ENCODE measurements at places on chromosomes 2 and 18.

- DNase-seq: no peak
Observed at GRCh38 chr2:223720367-223720766, 117.0 kb downstream of the AP1S3 start.

GRCh38 chr2:218806346-218806978 is 24.5 kb downstream of the CYP27A1 start:
- no peak for DNase-seq

DNA sequence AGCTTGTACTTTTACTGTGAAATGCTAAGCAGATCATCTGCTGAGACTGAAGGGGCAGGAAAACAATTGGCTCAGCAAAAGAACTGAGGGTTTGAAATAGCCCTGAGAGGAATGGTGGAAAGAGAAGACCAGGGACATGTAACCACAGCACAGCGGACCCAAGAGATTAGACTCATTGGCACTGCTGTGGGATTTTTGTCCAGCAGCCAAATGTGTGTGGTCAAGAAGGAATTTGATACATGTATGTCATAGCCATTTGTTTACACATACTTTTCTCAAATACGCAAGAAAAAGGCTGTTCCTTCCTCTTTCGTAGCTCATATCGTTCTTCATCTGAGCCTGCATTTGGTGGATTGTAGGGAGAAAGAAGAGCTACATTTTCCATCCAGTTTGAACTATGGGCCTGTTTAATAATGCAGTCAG is 73.8 kb downstream of the TRABD2A start:
- DNase-seq: no peak

DNA sequence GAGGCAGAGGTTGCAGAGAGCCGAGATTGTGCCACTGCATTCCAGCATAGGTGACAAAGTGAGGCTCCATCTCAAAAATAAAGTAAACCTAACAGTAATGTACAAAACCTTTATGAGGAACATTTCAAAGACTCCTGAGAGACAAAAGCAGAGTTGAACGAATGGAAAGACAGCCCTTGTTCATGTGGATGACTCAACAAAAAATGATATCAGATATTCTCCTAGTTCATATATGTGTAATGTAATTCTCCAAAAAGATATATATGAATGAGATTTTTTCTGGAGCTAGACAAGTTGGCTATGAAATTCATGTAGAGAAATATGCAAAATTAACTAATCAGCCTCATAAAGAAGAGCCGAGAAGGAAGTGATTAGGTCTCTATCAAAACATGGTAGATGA is 61.7 kb downstream of the KIAA1328 start:
- no peak for DNase-seq

GRCh38 chr2:223554923-223555322 is 47.2 kb downstream of the SCG2 start:
- no peak for DNase-seq

GRCh38 chr2:231198291-231199173 is at the start of gene ARMC9:
Gene ARMC9, plus strand, starts transcription at chr2:231198631. Its CDS starts 7,608 bp downstream, at chr2:231206239.
- DNase-seq: peak; percentile 75

GRCh38 chr18:3624935-3625741 is 175.2 kb downstream of the TGIF1 start:
- DNase-seq: peak; percentile 78

All from stimulated activated CD4-positive, alpha-beta T cell treated with anti-CD3 and anti-CD28 coated beads, Interleukin-4, amount 100 ng/mL, for 24 hours (primary cell).